NCI-H1417 treated with DMSO at 0.1 percent for 48 hours (cell line): ENCODE measurements at places on chromosomes 6 and 20.

GRCh38 chr6:168292826-168293225 is 26.8 kb downstream of the DACT2 start:
- peak; percentile 95 for DNase-seq

DNA sequence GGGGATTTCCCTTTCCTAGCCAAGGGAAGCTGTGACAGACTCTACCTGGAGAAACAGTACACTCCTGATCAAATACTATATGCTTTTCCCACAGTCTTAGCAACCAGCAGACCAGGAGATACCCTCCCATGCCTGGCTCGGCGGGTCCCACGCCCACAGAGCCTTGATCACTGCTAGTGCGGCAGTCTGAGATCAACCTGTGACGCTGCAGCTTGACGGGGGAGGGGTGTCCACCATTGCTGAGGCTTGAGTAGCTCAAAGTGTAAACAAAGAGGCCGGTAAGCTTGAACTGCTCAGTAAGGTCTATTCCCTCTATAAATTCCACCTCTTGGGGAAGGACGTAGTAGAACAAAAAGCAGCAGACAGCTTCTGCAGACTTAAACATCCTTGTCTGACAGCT is 63.2 kb downstream of the WASF1 start:
- DNase-seq, result no peak

DNA sequence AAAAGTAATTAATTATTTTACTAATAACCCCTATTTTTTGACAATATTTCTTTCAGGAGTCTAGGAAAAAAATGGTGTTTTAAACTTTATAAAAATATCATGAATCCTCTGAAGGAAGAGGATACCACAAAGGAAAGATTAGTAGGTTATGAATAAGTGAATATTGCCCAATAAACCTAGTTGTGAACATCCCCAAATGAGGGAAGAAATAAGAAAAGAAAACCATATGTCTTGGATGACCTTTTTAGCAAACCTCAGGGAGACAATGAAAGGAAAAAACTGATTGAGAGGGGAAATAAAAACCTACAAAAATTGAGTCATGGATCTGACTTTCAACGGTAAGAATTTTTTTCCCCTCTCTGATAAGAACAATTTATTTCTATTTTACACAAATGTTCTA is 34.4 kb downstream of the TENT5A start:
- DNase-seq, result no peak

DNA sequence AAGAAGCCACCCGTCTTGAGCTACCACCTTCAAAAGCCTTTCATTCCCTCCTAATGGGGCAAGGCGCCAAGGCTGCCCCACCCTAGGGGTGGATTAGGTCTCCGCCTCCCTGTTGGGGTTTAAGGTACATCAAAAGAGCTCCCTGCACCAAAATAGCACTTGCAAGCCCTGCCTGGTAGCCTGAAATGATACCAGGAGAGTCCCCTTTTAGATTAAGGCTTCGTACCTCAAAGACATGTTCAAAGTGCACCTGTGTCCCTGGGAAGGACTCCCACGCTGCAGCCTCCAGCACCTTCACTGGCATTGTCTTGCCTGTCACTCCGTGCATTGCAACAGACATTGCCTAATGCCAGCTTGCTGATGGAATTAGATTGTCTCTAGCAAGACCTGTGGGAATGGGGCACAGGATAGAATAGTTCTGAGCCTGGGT is 15.7 kb upstream of the CDKN1A start:
- DNase-seq, result no peak

GRCh38 chr20:54623991-54624569 is 148.7 kb downstream of the DOK5 start:
- DNase-seq, result no peak

- no peak for DNase-seq
Observed at GRCh38 chr6:6494677-6495076, 93.8 kb upstream of the LY86 start.

GRCh38 chr6:227074-227782 is 65.1 kb upstream of the DUSP22 start:
- DNase-seq, result no peak

DNA sequence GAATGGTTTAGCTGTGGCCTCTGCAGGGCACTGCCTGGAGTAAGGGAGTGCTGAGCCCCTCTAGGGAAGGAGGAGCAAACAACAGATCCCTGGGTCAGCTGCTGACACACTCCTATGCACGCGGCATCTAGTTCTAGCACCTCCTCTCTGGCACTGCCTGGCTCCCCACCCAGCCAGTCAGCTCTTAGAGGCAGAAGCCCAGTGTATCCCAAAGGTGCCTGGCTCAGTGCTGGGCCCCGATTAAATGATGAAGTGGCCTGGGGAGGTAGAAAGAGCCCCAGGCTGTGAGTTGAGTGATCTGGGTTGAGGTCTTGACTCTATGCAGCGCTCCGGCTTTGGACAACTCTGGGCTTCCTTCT is 7.6 kb upstream of the VEGFA start:
- DNase-seq, result no peak

GRCh38 chr6:158474961-158475343 is 84.9 kb upstream of the TMEM181 start:
- peak; percentile 86 for DNase-seq

GRCh38 chr6:158027590-158028285 is 46.1 kb downstream of the SYNJ2 start:
- no peak for DNase-seq

DNA sequence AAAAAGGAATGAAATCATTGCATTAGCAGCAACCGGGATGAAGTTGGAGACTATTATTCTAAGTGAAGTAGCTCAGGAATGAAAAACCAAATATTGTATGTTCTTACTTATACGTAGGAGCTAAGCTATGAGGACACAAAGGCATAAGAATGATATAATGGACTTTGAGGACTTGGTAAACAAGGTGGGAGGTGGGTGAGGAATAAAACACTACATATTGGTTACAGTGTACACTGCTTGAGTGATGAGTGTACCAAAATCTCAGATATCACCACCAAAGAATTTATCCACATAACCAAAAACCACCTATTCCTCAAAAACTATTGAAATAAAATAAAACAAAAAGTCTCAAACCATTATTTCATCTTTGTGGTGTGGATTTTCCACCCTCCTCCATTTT is 593.5 kb downstream of the TENT5A start:
- no peak for DNase-seq

- no peak for DNase-seq
Observed at GRCh38 chr20:40274912-40275533, 414.0 kb downstream of the MAFB start.

- no peak for DNase-seq
Observed at GRCh38 chr6:15768999-15769398, 106.2 kb upstream of the DTNBP1 start.

GRCh38 chr20:32621071-32621890 is 36.1 kb upstream of the NOL4L start:
- DNase-seq, result no peak

GRCh38 chr20:325889-326644 is 715 bp downstream of the SOX12 start:
- no peak for DNase-seq

DNA sequence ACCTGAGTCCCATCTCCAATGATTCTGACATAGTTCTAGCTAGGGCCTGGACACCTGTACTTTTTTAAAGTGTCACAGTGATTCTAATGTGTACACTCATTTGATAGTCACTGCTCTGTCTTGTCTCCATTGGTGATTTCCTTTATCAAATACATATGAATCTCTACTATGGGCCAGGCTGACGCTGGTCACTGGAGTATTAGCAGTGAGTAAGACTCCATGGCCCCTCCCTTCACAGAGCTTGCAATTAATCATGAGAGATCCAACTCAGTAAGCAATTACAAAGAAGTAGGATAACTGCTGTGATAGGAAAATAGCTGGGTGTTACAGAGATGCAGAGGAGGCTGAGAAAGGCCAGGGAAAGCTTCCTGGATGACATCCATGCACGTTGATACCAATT is 19.3 kb upstream of the SASH1 start:
- no peak for DNase-seq

DNA sequence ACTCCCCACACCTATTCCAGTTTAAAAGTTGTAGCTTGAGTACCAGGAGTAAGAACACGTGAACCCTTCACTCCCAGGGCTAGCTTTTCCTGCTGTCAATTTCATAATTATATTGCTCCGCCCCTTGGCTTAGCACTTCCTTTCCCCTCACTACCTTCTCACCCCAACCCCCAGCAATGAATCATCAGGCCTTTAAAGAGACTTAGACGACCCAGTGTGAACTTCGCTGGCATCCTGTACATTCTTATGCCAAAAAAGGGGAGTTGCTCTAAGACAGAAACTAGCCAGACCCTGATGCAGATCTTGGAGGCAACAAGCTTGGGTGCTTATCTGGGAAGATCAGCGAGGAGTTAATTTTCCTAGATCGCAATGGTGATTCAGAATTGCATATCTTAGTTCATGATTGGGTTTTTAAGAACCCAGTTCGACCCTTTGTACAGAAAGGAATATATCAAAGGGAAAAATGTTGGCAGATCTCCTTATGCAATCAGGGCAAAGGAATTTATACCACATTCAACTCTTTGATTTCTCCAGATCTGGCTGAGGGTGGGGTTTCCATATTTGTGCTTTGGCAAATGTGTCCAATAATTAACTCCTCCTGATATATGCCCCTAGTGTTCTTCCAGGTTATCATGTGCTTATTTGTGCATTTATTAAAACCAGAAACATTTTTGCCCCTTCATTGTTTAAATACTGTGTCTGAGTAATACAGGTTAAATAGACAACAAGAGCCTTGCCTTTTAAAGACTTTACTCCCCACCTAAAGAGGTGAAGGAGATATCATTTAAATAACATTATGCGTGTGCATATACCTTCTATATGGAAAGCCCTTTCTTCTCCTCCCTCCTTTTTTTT is 8.1 kb upstream of the ATXN1 start:
- no peak for DNase-seq

GRCh38 chr6:88856566-88856965 is 106.9 kb downstream of the RNGTT start:
- no peak for DNase-seq

DNA sequence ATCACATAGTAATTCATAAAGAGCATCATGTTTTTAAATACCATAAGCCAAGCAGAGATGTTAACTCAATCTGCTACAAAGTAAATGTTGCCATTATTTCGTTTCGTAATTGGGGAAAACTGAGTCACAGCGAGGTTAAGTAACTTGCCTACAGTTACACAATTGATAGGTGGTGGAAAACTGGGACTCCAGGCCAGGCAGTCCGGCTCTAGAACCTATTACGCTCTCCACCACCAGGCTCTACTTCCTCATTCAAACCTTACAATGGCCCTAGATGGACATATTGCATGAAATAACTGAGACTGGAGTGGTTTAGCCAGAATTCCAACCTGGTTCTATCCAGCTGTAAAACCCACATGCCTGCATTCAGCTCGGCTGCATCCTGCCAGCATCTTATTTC is 58.2 kb downstream of the LINC00237 start:
- DNase-seq, result no peak

DNA sequence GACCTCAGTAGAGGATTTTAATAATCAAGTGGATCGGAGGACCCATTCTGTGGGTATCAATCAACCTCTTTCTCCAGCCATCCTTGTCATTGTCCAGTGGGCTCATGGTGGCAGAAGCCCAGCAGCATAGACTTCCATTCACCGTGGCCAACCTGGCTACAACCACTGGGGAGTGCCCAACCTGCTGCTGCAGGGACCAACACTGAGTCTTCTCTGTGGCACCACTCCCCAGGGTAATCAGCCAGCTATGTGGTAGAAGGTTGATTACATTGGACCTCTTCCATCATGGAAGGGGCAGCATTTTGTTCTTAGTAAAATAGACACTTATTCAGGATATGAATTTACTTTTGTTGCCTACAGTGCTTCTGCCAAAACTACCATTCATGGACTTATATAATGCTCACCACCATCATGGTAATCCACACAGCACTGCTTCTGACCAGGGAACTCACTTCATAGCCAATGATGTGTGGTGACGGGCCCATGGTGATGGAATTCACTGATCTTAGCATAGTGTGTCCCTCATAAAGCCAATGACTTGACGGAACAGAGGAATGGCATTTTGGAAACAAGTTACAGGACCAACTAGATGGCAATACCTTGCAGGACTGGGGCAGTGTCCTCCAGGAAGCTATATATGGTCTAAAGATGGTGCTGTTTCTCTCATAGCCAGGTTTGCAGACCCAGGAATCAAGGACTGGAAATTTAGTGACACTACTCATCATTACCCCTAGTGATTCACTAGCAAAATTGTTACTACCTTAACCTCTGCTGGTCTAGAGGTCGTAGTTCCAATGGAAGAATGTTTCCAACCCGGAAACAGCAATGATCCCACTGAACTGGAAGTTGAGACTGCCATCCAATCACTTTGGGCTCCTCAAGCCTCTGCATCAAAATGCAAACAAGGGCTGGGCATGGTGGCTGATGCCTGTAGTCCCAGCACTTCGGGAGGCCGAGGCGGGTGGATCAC is 7.6 kb downstream of the CD24 start:
- DNase-seq, result no peak

- no peak for DNase-seq
Observed at GRCh38 chr6:16471910-16472297, 233.5 kb downstream of the GMPR start.

DNA sequence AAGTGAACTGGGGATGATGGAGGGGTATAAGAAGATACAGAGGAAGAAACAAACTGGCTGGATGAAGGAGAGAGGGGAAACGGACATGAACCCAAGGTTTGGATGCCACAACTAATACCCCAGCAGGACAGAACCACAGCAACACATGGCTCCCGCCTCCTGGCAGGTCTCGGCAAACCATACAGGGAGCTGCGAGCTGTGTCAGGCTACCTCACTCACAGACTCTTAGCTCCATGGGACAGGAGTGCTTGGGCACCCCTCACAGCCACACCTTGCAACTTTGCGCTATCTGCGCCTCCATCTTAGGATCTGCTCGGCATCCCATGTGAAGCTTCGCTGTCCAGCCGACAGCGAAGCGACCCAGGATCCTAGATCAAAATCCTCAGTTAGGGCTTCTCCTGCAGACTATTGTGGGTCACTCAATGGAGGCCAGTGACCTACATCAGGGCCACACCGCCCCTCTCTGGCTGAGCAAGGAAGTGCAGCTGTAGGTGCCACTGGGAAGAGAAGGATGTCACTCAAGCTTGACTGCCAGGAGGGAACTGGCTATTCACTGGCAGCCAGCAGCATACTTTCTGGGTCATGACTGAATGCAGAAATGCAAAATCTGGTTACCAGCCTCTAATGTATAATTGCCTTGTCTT is 174.4 kb upstream of the RIN2 start:
- DNase-seq, result no peak

DNA sequence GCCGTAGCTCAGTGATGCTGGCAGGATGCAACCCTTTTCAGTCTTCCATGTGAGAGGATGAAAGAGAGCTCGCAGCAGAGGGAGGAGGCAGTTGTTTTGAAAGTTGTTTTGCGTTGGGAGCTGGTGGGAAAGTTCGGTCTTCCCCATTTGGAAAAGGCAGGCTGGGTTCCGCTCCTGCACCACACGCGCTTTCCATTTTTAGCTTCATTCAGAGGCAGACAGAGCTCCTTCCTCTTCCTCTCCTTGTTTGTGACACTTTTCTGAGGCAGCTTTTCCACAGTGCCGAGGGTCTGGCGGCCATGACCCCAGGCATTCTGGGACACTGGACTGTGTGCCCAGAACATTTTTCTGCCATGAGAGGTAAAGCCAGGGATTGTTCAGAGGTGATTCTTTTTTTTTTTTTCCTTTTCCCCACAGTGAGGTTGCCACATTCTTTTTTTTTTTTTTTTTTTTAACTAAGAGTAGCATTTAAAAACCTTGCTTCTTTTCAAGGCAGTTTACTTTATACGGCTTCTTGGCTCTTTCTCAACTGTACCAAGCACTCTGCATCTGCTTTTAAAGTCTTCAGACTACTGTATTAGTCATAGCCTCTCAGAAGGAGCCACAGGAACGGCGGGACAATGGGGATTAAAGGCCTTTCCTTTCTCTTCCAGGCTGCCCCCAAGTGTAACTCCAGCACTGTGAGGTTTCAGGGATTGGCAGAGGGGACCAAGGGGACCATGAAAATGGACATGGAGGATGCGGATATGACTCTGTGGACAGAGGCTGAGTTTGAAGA is 1.6 kb downstream of the PRDM1 start:
- no peak for DNase-seq
